ENCODE measurements at places on chromosomes 12 and 14.

DNA sequence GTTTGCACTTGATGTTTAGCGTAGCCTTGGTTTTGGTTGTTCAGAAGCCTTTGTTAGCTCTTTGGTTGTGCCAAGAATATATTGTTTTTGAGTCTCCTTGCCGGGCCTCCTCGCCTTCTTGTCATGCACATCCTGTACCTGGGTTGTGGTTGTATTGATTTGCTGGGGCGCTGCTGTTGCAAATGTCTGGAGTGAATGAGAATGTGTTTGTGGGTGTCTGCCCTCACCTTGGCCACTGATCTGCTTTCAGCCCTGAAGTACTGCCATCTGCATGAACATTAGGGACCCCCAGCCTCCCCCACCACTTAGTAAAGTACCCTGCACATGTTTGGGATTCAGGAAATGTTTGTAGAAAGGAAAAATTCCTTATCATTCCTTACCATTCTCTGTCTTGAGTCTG is 16.5 kb downstream of the PRKCH start:
- no peak for DNase-seq

DNA sequence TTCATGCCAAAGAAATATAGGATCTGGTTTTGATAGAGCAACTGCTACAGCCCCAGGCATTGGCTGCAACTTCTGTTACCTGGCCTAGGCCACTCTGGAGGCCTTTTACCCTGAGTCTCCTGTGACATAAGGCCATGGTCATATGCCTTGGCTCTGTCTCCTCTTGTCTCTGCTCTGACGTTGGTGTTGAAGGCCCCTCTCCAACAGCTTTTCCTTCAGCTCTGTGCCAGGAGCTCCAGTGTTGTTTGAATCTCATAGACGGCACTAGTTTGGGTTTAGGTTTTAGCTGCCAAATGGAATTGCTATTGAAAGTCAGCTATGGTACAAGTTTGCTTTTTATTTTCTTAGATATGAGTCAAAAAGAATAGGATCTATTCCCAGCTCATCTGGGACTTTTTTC is 41.1 kb downstream of the TTLL5 start:
- no peak for DNase-seq

DNA sequence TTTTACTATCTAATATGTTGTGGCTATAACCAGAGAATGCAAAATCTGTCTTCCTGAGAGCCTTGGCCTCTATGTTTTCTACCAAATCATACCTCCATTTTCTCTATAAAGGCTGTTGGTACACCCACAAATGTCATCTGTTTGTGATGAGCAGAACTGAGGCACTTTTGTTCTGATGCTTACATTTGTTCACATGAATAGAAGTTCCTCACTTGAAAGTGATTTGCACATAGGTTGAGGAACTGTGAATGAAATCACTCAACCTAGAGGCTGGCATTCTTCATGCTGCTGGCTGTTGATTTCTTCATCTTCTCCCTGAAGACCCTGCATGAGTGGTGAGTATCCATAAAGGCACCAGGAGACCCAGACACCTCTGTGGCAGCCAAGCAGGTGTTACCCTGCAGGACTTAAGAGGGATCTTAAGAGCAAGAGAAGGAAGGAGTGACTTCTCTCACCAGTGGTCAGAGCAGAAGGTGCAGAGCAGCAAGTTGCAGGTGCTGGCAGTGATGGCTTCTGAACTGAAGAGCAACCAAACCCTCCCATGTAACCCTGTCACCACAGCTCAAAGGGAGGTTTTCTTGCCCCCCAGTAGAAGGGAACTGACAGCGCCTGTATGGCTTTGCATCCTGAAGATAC is 110.3 kb downstream of the HMGA2 start:
- DNase-seq, result peak; percentile 13

GRCh38 chr12:23550753-23551152 is 398.7 kb downstream of the SOX5 start:
- DNase-seq, result no peak

DNA sequence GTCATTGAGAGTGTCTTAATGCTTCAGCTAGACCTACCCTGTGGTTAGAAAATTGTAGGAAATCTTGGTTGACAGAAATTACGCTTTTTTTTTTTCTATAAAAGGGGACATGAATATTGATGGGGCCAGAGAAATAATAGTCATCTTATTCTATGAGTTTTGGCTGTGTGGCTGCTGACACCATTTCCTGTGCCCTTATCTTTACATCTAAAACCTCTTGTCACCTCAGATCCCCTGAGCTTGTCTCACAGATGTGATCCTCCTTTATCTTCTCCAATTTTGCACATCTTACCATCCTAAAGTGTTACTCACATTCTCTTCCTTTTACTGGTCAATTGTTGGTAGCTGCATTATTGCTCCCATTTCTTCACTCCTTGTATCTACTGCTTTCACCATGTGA is 36.1 kb downstream of the ASCL1 start:
- no peak for DNase-seq

GRCh38 chr12:43402436-43402835 is 149.6 kb downstream of the ADAMTS20 start:
- no peak for DNase-seq

DNA sequence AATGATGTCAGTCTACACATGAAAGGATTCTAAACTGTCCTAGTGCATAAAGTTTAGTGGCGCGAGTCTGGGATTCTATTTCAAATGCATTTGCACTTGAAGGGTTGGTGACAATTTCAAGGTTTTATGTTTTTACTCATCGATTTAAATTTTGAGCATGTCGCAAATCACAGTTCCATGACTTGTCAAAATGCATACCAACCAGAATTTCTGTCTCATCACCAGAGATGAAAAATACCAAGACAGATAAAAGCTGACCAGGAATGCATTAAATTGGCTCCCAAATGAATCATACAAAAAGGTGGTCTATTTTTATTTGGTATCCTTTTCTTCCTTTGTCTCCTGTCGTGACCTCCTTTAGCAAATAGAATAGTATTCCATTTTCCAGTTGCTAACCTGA is 25.2 kb downstream of the TMEM30B start:
- no peak for DNase-seq

GRCh38 chr12:8860165-8860961 is 37.9 kb downstream of the A2ML1 start:
- DNase-seq, result peak; percentile 73

GRCh38 chr14:81594012-81594411 is 60.4 kb upstream of the SEL1L start:
- DNase-seq, result no peak

- DNase-seq, result peak; percentile 72
Measured at GRCh38 chr12:124993626-124994436, at the start of gene BRI3BP. Gene BRI3BP (plus strand): TSS chr12:124993645. CDS start chr12:124993791, 146 bp downstream.

Data from suppressor macrophage (primary cell).